ENCODE measurements at places on chromosomes 13 and 19.

DNA sequence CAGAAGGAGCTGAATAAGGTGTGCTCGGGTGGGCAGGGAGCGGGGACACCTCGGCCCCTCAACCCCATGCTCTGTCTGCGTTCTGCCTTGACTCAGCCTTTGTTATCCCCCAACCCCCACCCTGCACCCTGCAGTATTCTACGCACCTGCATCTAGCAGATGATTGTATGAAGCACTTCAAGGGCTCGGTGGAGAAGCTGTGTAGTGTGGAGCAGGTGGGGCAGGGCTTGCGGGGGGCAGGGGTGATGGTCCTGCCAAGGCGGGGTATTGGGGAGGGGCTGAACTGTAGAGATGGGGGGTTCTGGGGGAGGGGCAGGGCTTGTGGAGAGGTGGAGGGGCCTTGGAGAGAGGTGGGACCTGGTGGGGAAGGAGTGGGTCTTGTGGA is 6.1 kb downstream of the STXBP2 start:
- DNase-seq = no peak

- DNase-seq = no peak
Observed at GRCh38 chr19:3039641-3040077, 10.6 kb upstream of the TLE2 start.

DNA sequence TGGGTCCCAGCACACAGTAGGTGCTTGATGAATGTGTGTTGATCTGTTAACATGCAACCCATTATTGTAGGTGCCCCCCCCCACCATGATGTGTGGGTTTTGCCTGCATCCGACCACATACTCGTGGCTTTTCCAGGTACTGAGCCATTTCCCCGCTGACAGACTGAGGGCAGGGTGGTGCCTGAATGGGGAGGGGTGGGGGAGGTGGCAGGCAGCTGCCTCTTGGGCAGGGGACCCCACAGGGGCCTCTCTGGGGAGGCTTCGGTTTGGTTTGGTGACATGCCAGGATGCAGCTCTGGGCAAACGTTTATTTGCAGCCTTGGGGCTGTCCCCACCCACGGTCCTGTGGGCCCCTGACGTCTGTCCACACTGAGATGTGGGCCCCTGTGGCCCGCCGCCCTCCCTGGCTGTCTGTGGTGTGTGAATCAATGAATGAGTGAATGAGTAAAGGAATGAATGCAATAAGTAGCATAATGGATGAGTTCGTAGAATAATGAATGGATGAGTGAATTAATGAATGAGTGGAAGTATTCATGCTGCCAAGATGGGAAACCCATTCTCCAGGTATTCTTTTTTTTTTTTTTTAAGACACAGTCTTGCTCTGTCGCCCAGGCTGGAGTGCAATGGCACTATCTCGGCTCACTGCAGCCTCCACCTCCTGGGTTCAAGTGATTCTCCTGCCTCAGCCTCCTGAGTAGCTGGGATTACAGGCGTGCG is 9.0 kb upstream of the JUND start:
- DNase-seq = peak; percentile 92

DNA sequence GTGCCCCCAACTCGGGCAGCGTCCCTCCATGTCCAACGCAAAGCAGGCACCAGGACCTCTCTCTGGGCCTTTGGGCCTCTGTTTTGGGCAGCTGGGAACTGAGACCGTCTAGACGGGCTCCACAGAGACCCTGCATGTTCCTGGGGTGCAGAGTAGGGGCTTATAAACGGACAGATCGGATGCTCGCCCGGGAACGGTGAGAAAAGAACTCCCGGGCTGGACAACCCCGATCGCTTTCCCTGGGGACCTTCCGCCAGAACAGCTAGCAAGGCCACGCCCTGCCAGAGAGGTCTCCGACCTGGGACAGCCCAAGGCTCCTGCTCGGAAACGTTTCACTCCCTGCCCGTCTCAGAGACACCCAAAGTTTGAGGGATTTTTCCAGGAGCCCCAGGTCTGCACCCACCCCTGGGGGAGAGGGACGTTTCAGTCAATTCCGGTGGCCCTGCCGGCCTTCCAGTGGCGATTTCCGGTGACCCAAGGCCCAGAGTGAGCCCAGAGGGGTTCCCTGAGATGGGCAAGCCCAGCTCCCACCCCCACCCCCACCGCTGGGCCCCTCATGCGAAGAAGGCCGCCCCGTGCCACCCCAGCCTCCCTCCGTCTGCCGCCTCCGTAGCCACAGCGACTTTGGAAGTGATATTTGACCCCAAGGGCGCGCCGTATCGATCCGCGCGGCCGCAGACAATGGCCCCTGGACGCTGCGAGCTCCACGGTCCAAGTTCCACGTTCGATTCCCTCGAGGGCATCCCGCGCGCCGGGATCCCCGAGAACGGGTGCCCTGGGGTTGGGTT is 1.7 kb downstream of the NR2F6 start:
- no peak for DNase-seq

GRCh38 chr19:49892716-49893115 is 4.0 kb downstream of the IL4I1 start:
- DNase-seq = no peak

DNA sequence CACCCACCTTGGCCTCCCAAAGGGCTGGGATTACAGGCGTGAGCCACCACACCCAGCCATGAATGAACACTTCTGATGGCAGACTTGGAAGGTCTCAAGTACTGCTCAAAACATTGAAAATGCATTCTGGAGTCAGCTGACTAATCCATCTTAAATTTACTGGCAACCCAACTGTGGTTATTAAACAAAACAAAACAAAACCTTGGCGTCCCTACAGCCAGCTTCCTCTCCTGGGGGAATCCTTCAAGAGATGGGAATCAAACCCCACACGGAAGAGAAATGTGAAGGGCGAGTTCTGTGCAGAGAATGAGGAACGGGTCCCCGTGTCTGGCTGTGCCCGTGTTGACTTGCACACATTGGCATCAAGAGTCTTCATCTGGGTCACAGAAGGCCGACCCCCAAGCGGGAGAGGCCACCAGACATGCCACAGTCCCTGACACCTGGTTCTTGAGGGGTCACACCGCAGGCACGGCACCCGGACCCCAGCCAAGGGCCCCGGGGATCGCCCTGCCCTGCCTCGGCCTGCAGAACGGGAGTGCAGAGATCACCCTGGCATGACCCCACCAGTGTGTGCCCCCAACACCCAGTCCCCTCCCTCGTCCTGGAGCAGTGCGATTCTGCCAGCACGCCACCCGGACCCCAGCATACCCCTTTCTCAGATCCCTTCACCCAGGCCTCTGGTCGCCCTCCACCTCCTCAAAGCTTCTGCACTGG is 3.2 kb downstream of the MAP2K2 start:
- no peak for DNase-seq

DNA sequence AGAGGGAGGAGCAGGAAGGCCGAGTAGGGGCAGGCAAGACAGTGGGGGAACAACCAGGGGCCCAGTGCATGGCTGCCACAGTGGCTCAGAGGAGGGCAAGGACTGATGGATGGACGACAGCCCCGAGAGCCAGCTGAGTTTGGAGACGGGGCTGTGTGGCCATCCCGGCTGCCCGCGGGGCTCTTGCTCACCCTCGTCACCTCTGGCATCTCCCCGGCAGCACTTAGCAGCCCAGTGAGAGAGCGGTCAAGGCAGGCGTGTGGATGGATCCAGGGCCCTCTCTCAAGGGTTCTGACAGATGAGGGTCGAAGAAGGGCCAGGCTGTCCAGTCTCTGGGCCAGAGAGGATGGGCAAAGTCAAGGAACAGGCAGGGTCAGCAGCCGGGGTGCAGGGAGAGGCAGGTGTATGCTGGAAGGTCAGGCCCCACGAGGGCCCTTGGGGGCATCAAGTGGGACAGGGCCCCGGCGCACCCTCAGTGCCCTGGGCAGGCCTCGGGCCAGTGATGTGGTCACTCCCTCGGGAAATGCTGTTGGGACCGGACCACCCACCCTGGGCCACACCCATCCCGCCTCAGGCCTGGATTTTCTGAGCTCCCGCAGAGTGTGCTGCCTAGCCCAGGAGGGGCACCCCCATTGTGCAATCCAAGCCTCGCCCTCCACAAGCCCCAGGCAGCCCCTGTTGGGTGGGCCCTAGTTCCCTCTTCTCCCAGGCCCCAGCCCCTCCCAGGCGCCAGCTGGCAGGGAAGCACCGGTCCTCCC is 56.4 kb upstream of the TPM4 start:
- no peak for DNase-seq

- DNase-seq = no peak
Observed at GRCh38 chr19:16032509-16033135, 43.7 kb upstream of the TPM4 start.

- no peak for DNase-seq
Observed at GRCh38 chr13:75321084-75321483, 160.9 kb downstream of the TBC1D4 start.

DNA sequence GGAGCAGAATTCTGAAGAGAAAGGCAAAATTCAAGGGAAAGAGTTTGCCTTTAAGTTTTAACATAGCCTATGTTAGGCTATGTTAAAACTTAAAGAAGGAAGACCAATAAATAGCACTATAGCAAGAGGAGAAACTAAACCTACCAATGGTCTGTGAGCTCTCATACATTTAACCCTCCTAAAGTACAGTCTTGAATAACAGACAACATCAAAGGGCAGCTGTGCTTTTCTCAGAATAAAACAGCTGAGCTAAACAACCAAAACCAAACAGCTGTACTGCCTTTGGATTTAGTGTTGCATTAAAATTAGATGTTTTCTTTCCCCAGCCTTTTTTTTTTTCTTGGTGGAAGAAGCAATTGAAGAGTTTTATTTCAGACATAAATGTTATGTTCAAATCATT is 34.0 kb downstream of the KLF5 start:
- DNase-seq = no peak

GRCh38 chr13:39528661-39528980 is 74.4 kb downstream of the LHFPL6 start:
- DNase-seq = no peak

- DNase-seq = no peak
Observed at GRCh38 chr13:113740286-113740556, 18.8 kb upstream of the TMEM255B start.

GRCh38 chr13:58302349-58302748 is 670.8 kb downstream of the PCDH17 start:
- DNase-seq = no peak

DNA sequence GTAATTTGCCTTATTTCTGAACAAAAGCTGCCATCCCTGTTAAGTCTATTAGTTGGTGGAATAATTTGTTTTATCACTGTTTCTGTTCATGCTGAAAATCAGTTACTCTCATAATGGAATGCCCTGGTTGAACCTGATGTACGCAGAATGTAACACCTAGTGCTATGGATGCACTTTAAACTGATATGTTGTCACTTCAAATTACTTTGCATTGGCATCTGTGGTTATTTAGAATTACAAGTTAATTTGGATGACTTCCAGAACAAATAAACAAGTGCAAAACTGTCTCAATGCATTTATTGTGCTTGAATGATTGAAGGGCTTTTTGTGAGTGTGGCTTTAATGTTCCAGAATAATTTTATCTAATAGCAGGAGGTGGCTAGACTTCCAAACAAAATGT is 368.2 kb upstream of the SLITRK5 start:
- no peak for DNase-seq

DNA sequence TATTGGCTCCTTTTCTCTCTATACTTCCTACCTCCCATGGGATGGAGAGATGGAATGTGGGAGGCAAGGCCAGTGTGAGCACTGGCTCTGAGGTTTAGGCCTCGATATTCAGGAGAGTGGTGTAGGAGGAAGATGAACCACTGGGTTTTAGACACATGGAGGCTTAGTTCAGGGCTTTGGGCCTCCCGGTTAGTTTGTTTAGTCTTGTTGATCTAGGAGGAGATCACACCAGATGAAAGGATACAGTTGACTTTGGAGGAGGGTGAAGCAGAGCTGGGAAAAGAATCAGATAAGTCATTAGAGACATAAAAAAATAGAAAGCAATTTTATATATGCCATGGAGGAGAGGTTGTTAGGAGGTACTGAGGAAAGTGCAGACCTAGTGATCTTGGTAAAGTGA is 30.9 kb downstream of the RNASEH2B start:
- DNase-seq = no peak

DNA sequence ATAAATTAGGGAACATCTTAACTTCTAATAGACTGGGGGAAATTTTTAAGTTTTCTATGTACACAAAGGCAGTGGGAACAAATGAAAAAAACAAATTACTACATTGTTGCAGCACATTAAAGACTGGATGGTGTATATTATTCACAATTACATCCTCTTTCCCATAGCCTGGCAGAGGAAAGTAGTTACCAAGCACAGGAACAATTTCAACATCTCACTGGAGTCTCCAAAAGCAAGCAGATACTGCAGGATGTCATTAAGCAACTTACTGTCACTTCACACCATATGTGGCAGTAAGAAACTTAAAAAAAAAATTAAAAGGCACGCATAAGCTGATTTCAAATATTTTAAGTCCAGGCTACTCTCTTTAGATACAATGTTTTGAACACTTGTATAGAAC is 6.4 kb upstream of the EFNB2 start:
- no peak for DNase-seq

DNA sequence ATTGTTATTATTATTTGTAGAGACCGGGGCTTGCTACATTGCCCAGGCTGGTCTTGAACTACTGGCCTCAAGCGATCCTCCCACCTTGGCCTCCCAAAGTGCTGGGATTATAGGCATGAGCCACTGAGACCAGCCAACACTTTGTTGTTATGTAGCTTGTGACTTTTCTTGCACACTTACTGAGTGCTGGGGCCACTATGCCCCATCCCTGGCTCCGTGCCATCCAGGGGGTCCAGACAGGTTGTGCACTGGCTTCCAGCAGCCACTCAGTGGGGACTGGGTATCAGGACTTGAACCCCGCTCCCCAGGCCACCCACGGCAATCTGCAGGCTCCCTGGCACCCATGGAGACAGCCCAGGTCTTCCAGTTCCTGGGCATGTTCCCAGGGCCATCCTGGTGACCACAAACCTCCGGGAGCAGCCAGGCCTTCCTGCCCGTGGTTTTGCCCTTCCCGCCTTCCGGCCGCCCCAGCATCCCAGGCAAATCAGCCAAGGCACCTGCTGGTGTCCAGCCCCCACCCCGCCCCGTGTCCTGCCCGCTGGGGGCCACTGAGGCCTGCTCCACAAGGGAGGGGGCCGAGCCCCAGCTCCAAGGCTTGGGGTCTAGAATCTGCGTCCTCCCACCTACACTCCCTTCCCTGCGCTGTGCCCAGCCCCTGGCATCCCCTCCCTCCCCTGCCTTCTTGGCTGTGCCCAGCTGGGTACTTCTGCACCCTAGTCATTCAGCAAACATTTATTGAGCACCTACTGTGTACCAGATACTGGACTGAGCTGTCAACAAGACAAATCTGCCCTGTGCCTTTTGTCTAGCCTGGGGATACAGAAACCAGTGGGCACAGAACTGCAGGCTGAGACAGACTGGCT is 23.7 kb upstream of the SEMA6B start:
- no peak for DNase-seq

DNA sequence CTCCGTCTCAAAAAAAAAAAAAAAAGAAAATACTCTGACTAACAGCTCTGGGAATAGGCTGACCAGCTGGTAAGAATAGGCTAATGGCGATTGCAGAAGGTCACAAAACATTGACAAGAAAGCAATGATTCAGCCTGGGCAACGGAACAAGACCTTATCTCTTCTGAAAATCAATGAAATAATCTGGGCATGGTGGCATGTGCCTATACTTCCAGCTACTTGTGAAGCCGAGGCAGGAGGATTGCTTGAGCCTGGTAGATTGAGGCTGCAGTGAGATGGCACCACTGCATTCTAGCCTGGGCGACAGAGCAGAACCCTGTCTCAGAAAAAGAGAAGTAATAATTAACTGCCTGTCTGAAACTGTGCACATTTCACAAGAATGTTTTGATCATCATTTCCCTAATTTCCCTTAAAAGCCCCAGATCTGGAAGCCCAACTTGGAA is 18.8 kb upstream of the MTRF1 start:
- DNase-seq = no peak

GRCh38 chr19:16340654-16341053 is 16.0 kb downstream of the KLF2 start:
- no peak for DNase-seq

Data from stimulated activated CD4-positive, alpha-beta T cell treated with anti-CD3 and anti-CD28 coated beads, Interleukin-2, amount 100 ng/mL, for 24 hours (primary cell).